Fibroblast of the aortic adventitia (primary cell): ENCODE measurements at places on chromosomes 3 and 15. TPM values are rescaled to one million over a fixed set of nuclear protein-coding genes. Genes with fewer than 3 reads are reported as not detected.

The SUSD5 gene
- 1.8 and 2.9 TPM in 2 replicates for total RNA-seq

The SERPINI2 gene
- not detected in 2 replicates for total RNA-seq

The FANCI gene
- 11.5 and 57.8 TPM in 2 replicates for total RNA-seq

The HSPBAP1 gene
- total RNA-seq: 6.6 and 9.6 TPM in 2 replicates

The PAQR9 gene
- total RNA-seq: 0.09 TPM in 1 of 2 replicates, not detected in the other

The GLDN gene
- 0.49 and 13.3 TPM in 2 replicates for total RNA-seq

The MYO5A gene
- 18.9 and 80.3 TPM in 2 replicates for total RNA-seq

The ROPN1 gene
- not detected in 2 replicates for total RNA-seq

The SLC24A5 gene
- total RNA-seq: not detected in 2 replicates

The NSMCE3 gene
- 8.2 and 9.0 TPM in 2 replicates for total RNA-seq

The GOLGA6L9 gene
- total RNA-seq: 1.2 and 6.3 TPM in 2 replicates

The LMAN1L gene
- not detected in 2 replicates for total RNA-seq

The LRRC49 gene
- 12.0 and 25.2 TPM in 2 replicates for total RNA-seq

The GOLGA8Q gene
- 1.1 TPM in 1 of 2 replicates, not detected in the other for total RNA-seq

The ABI3BP gene
- total RNA-seq: 83.2 and 108 TPM in 2 replicates

The PRKCI gene
- total RNA-seq: 56.2 and 63.9 TPM in 2 replicates

- DNase-seq: peak; percentile 54
Observed at GRCh38 chr3:126270145-126270811, 86.9 kb downstream of the KLF15 start.

DNA sequence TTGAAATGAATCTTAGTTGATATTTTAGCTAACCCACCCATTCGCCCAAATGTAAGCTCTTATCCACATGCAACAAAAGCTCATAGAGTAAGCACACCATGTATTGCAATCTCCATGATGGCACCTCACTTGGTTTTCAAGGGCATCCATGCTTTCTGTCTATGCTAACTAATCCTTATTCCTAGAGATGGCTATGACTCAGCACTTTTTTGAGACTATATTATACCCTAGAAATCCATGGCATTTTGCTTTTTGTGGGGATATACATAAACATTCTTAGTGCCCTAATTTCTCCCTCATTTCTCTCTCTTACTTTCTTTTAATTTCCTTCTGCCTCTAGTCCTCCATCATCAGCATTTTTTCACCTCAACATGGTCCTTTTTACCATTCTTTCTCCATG lies 168.5 kb upstream of the STT3B start:
- DNase-seq: no peak

DNA sequence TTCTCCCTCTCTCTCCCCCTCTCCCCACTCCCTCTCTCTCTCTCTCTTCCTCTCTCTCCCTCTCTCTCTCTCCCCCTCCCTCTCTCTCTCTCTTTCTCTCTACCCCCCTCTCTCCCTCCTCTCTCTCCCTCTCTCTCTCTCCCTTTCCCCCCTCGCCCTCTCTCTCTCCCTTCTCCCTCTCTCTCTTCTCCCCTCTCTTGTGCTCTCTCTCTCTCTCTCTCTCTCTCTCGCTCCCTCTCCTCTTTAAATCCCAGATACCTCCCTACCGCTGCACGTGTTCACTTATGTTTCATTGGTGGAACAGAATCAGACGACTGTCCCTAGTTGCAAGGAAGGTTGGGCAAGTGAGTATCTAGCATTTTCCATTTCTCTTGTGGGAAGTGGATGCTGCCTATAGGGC lies 166.5 kb downstream of the EBLN2 start:
- no peak for DNase-seq

DNA sequence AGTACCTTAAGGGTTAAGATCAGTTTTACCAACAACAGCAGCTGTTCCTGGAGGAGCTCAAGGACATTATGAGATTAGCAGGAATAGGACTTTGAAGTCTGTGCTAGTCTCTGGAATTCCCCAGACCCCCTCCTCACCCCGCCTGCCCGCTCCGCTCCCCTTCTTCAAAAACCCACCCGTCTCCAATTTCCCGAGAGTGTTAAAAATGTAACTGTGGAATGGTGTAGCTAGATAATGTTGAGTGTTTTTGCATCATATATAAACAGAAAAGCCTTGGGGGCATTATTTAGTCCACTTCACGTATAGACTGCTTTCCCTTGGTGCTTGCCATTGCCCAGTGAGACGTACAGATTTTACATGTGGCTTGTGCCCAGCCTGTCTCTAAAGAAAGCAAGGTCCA lies 65.0 kb upstream of the SEMA6D start:
- DNase-seq: no peak

DNA sequence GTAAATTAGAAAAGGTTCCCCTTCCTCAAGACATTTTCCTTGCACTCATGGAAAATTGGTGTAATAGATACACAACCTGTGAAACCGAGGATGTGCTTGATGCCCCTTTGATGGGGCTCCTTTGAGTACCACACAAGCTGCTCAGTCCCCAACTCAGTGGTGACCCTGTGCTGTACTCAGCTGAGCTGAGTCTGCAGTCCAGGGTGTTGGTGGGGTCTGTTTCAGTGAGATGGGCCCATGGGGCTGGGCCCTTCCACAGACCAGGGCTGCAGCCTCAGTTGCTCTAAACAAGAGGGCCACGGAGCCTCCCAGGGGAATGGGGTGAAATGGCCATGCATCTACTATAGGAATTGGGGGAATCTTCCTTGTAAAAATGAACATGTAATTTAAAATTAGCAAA lies 39.3 kb downstream of the KY start:
- DNase-seq: no peak

- no peak for DNase-seq
Observed at GRCh38 chr15:47377465-47377864, 339.8 kb upstream of the SEMA6D start.

GRCh38 chr15:65382146-65382491 lies 4.3 kb upstream of the IGDCC3 start:
- no peak for DNase-seq

GRCh38 chr3:187369089-187369447 lies 883 bp downstream of the RTP4 start:
- no peak for DNase-seq

GRCh38 chr3:122880624-122881023 lies 85.8 kb downstream of the SLC49A4 start:
- DNase-seq: no peak

DNA sequence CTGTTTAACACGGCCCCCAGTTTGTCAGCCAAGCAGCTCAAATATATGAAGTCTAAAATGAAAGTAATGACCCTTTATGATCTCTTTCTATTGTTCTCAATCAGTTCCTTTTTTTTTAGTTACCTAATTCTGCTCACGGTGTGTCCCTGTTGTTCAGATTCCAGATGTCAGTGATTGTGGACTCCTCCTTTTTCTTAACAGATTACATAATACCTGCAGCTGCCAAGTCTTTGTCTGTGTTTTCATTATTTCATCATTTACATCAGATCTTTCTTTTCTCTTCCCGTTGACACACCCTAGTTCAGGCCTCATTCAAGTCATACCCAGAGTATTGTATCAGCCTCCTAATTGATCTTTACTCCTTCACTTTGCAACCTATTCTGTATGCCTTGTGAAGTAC lies 56.1 kb upstream of the SKIL start:
- DNase-seq: peak; percentile 90

- peak; percentile 73 for DNase-seq
Observed at GRCh38 chr15:60419753-60420152, 22.0 kb upstream of the ANXA2 start.

DNA sequence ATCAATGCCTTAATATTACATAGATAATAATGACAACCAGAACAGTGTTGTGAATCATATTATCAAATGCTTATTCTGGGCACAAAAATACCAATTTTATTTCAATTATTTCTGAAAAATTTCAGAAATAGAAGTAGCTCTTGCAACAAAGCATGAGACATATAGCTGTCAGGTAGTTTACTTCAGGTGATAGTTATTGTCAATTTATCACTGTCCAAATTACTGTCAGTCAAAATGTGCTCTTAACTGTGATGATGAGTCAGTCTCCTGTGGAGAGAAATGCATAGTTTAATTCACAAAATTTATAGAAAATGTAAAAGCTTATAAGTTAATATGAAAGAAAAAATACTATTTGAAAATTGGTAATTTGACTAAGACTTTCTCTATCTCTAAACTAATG lies 1078.4 kb upstream of the GBE1 start:
- no peak for DNase-seq

DNA sequence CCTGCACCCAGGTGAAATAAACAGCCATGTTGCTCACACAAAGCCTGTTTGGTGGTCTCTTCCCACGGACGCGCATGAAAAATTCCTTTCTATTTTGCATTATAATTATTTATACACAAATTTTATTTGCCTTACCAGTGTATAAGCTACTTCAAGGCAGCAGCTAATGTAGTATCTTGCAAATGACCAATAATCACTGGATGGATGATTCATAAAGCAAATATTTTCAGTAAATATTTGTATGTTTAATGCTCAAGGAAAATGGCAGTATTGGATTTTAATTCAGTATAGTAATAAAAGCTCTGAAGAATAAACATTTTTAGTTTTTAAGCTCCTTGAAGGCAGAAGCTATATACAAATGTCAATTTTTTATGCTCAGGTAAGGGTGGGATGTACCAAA lies 158.7 kb upstream of the NANOGP8 start:
- DNase-seq: no peak

DNA sequence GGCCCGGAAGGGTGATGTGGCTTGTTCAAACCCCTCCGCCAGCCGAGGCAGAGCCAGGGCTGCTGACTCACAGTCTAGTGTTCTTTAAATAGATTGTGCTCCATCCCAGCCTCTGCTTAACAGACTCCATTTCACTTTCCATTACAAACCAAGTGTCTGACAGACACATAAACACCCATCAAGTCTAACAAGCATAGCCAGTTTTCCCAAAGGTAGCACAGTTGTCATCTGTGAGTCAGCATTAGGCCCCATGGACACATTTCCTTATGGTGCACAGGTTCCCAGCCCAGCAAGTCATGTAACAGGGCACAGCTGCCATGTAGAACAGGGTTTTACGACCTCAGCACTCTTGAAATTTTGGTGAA lies 109.9 kb upstream of the RAP2B start:
- DNase-seq: peak; percentile 93

- no peak for DNase-seq
Observed at GRCh38 chr3:106425916-106426315, 557.1 kb upstream of the CBLB start.

DNA sequence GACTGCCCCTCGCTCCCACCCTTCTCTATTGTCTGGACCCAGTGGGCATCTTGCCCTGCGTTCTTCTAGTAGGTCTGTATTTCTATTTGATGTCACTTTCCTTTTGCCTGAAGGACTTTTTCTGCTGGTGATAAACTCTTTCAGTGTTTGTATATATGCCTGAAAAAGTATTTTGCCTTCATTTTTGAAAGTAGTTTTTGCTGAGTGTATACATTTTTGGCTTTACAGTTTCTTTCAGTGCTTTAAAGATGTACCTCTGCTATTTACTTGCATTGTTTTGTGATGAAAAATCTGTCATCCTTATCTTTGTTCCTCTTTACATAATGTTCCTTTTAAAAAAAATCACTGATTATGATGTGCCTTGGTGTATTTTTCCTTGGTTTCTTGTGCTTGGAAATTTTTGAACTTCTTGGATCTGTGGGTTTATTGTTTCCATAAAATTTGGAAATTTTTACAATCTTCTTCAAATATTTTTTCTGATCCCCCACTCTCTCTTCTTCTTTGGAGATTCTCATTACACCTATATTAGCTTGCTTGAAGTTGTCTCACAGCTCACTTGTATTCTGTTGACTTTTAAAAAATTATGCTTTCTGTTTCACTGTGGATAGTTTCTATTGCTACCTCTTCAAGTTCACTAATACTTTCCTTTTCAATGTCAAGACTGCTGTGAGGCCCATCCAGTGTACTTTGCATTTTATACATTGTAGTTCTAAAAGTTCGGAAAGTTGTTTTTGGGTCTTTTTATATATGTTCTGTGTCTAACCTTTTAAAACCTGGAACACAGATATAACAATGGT lies 67.8 kb downstream of the RGMA start:
- DNase-seq: no peak

- DNase-seq: no peak
Observed at GRCh38 chr3:112472691-112473090, 26.6 kb downstream of the BTLA start.

DNA sequence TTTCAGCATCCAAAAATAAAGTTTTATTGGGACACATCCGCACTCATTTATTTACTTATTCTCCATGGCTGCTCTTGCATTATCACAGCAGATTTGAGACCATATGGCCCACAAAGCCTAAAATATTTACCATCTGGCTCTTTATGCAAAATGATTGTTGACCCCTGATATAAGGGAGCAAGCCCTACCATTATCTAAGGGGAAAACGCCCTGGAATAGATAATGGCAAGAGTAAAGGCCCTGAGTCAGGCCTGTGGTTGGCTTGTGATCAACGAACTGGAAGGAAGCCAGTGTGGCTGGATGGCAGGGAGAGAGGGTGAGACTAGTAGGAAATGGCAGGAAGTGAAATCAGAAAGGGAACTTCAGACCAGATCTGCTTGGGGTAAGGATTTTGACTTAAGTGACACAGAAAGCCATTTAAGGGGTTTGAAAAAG lies 24.6 kb upstream of the DMXL2 start:
- peak; percentile 81 for DNase-seq

DNA sequence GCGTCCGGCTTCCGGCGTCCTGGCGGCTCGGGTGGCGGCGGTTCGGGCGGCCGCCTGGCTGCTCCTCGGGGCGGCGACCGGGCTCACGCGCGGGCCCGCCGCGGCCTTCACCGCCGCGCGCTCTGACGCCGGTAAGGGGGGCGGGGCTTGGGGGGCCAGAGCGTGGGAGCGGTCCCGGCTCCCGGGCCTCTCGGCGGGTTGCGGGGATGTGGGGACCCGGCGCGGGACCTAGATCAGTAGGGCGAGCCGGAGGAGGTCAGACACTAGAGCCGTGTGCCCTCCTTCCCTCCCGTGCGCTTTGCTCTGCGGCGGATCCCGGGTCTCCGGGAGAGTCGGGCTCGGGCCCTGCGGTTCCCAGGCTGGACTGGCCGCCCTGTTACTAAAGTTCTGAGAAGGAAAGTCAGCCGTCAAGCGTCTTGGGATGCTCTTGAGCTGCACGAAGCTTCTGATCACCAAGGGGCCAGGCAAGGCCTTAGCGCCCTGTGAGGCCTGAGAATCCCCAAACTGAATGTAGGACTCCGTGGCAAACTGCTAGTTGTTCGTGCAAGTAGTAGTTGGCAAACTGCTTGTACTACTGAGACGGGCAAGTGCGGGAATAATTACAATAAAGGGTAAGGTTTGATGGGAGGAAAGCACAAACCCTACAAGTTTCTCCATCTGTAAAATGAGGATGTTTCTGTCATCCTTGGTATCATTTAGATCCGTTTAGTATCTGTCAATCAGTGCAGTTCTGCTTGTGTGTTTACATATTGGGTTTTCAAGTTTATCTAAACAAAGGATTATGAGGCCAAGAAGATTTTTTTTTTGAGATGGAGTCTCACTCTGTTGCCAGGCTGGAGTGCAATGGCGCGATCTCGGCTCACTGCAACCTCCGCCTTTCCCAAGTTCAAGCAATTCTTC lies 587 bp downstream of the PIGX start:
- DNase-seq: peak; percentile 62

GRCh38 chr3:189121092-189121491 lies 50.7 kb upstream of the TPRG1 start:
- no peak for DNase-seq

- no peak for DNase-seq
Observed at GRCh38 chr15:41603411-41603935, 44.5 kb downstream of the TYRO3 start.

- peak; percentile 1 for DNase-seq
Observed at GRCh38 chr3:153901152-153901551, 220.0 kb upstream of the ARHGEF26 start.

GRCh38 chr3:47612178-47612577 lies 33.5 kb upstream of the CSPG5 start:
- DNase-seq: peak; percentile 84
